ENCODE measurements at places on chromosomes 5 and 9.

DNA sequence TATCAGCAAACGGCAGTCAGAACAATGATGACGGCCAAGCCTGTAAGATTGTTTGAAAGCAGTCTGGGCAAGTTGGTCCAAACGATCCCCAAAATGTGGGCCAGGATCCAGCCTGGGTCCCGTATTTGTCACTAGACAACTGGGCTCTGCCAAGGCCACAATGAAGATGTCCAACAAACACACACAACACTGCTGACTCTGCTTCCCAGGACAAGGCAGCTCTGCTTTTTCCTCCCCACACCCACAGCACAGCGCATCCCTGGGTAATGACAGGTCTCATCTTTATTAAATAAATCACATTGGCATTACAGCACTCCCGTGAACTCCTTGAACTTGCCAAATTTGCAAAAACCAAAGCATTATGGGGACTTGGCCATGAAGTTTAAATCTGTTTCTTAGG, 424.1 kb upstream of the ACTBL2 start:
- DNase-seq: no peak

GRCh38 chr9:102479191-102479590, 515.9 kb upstream of the CYLC2 start:
- DNase-seq: no peak

GRCh38 chr9:88949961-88950340, 41.3 kb upstream of the S1PR3 start:
- DNase-seq: no peak

DNA sequence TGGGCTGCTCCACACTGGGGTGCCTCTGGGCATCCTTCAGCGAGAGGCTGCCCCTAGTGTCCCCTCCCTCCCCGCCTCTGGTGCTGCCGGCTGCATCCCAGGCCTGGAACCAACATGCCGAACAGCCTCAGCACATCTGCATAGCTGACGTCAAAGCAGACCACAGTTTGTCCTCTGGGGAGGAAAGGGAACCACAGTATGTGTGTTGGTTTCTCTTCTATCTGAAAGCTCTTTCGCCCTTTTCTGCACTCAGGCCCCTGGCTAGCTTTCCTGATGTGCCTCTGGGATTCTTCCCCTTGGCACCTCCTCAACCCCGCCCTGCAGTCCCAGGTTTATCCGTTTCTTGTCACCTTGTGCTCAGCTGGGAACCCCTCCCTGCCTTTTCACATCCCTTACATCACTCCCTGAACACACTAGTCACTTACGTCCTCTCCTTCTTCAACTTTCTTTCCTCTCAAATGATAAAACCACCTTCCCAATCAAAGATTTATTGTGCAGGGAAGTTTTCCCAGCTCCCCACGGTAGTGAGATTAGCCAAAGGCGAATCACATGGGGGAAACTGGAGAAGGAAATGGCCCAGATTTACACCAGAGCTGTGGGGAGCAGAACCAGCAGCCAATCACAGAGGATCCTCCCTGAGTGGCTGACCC, 35.5 kb upstream of the B4GALT1 start:
- DNase-seq: no peak

DNA sequence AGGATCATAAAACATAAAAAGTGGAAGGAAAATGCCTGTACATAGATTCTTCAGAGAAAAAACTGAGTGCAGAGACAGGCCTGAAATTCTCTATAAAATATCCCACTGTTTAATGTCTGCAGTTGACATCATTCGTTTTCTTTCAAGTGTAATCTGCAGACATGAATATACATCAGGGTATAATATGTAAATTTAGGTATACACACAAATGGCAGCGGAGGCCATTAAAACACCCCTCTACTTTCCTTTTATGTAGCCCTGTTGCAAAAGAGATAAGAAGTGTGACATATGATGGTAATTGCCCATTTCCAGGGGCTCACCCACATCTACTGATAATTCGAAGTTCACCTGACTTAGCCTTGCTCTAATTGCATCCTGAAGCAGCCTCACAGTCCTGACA, 164.3 kb downstream of the SLC24A2 start:
- DNase-seq: no peak

DNA sequence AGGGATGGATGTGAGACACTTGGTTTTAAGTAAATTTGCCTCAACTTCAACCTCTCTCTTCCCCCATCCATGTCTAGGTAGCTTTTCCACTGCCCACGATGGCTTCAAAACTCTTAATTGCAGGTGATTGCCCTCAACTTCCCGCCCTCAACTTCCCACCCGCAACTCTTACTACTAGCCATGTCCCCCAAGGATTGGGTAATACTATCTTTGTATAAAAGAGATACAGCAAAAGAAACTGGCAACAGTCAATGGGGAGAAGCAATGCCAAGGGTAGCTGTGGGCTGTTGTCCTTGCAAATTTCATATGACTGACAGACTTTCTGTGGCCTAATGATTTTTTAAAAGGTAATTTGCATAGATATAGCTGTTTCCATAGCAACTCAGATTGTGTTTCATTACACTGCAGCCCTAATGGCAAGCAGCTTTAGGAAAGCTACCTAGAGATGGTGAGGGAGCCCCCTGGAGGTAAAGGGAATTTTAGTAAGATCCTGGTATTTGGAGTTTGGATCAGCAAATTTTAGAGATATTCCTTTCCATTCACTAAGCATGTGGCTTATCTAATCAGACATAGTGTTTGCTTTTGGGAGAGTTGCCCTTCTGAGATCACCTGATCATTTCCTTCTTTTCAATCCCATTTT, 421.5 kb upstream of the DAP start:
- DNase-seq: no peak

DNA sequence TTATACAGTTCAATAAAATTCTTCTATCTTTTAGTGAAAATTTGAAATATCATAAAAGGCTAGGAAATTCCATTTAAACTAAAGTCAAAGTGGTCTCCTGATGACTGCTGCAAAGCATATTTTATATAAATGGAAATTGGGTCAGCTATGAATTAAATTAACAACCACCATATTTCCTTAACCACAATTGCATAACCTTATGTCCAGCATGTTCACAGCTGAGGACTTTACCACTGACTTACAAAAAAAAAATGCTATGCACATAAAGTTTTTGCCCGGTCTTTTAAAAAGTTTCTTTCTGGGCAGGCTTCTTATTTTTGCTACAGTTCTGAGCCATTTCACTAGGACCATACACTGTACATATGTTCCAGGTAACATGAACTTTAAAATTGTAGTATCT, 208.6 kb upstream of the RGMB start:
- no peak for DNase-seq

Data from activated effector memory CD4-positive, alpha-beta T cell treated with Interleukin-2 at 50 U/mL for 16 hours (primary cell).